ENCODE measurements at places on chromosomes 5 and 9. TPM values are rescaled to one million over a fixed set of nuclear protein-coding genes. Genes with fewer than 3 reads are reported as not detected.

- DNase-seq: no peak
Observed at GRCh38 chr5:91104062-91104448, 279.1 kb downstream of the ARRDC3 start.

DNA sequence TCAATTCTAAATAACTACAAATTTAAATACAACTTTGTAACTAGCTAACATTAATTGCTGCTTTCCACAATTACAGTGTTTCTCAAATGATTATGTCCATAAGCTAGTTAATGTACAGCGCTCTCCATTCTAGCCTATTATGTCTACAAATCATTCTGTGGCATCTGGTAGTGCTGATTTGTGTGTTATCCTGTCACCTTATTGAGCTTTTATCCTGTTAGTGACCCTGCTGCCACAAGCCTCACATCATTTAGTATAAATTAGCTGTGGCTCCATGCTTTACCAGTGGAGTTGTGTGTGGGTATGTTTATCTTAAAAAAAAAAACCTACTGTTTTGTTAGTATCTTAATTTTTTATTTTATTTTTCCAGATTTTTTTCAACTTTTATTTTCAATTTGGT, 112.6 kb upstream of the PJA2 start:
- no peak for DNase-seq

LCN6 gene
- 22.8 TPM for total RNA-seq

GRCh38 chr9:109520475-109521132, 22.5 kb upstream of the PTPN3 start:
- DNase-seq: no peak

DNA sequence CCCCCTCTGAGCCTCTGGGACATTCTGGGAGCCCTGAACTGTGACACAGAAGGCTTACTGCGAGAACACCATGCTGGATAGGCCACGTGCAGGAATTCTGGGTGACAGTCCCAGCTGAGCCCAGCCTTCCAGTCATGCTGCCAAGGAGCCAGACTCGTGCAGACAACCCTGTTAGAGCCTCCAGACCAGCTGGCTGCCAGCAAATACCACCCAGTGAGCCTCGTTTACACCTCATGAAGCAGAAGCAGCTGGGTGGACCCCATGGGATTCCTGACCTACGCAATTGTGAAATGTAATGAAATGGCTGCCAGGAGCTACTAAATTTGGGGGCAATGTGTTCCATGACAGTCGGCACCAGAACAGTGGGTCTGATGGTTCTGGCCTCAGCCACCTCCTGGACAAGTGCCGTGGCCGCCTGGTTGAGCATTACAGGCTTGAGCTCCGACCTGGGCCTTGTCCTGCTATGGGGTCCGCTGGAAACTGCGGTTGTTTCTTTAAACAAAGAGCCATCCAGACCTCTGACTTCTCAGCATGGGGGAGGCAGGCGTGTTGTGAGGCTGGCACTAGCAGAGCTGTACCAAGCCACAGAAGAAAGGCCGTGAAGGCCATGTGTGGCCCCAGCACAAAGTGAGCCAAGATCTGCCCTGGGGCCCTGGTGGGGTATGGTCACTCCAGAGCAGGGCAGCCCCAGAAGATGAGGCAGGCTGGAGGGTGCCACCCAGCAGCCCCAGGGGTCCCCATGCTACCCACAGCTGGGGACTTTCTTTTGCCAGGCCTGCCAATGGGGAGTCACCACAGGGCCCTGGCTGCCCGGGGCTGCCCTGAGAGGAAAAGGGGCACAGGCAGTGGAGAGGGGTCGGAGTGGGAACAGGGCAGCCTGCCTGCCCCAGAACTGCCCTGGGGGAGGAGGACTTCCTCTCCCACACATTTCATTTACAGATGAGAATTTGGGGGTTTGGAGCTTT, 19.3 kb upstream of the RXRA start:
- peak; percentile 62 for DNase-seq
